ENCODE measurements at places on chromosomes 13 and 19.

- no peak for DNase-seq
Observed at GRCh38 chr13:36950920-36951319, 30.9 kb upstream of the SMAD9 start.

DNA sequence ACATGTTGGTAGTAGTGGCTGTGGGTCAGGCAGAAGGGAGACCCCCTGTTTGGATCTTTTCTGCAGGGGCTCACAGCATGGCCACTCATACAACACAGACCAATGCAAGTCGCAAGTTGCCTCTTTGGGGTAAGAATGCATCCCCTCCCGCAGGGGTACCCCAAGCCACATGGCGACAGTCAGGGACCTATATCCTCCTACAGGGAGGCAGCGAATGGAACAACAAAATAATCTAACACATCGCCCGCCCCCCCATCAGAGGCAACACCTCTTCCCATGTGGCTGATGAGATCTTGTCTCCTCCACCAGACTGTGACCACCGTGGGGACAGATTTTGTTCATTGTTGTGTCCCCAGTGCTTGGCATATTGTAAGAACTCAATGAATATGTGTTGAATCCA, 40.7 kb upstream of the PNMA8B start:
- DNase-seq, result no peak

DNA sequence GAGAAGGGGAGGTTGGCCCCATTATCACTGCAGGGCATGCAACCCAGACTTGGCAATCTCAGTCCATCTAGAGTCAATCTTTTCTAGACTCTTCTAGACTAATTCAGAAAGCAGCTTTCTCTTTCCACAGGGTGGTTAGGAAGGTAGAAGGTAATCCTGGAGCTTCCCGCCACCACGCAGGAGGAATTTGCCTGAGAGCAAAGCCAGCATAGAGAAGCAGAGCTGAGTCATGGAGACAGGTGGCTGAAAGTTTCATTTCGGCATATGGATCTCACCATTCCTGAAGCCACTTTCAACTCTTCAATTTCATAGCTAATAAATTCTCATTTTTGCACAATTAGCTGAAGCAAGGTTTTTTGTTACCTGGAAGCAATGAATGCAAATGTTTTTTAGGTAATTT, 29.0 kb upstream of the FFAR2 start:
- DNase-seq, result no peak

- DNase-seq, result no peak
Observed at GRCh38 chr19:48292798-48293197, 22.9 kb downstream of the ZNF114 start.

- no peak for DNase-seq
Observed at GRCh38 chr19:13150931-13151604, 857 bp downstream of the IER2 start.

GRCh38 chr19:32708457-32708856, 11.1 kb upstream of the TDRD12 start:
- no peak for DNase-seq

GRCh38 chr13:33832872-33833271, 14.9 kb downstream of the RFC3 start:
- no peak for DNase-seq

GRCh38 chr13:85528491-85529217, 270.6 kb downstream of the SLITRK6 start:
- no peak for DNase-seq

GRCh38 chr13:99970651-99971575, 654 bp downstream of the ZIC5 start:
- no peak for DNase-seq
